ENCODE measurements at places on chromosomes 16 and 17.

DNA sequence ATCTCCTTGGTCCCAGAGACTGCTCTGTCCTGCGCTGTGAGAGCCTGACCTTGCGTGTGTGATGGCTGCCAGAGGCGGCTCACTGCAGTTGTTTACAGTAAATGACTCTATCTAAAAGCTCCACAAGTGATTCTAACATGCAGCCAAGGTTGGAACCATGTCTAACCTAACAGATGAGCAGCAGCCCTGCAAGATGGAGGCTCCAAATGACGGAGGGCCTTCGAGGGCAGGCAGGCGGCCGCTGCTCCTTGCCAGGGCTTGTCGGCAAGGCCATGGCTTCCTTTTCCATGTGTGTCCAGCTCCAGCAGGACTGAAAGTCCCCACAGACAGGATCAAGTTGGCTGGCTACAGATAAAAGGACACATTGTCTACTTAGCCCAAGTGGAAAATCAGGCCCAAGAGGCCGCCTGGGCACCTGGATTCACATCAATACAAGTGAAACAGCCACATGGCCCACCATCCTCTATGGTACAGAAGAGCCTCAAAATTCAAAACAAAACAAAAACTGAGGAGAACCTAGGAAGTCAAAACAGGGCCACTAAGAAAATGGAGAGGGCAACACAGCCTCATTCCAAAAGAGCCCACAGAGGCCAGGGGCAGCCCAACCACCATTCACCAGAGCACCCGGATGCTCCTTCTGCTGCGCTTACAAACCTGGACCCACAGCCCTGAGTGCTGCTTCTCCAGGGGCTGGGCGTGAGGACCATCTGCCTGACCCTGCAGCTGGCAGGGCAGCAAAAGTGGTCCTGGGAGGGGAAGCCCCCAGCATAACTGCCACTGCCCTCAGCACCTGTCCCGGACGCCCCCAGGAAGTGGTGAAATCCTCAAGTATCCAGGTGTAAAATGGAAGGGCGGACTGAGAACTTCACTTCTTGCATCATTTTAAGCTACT, 65.0 kb downstream of the AMFR start:
- no peak for DNase-seq

DNA sequence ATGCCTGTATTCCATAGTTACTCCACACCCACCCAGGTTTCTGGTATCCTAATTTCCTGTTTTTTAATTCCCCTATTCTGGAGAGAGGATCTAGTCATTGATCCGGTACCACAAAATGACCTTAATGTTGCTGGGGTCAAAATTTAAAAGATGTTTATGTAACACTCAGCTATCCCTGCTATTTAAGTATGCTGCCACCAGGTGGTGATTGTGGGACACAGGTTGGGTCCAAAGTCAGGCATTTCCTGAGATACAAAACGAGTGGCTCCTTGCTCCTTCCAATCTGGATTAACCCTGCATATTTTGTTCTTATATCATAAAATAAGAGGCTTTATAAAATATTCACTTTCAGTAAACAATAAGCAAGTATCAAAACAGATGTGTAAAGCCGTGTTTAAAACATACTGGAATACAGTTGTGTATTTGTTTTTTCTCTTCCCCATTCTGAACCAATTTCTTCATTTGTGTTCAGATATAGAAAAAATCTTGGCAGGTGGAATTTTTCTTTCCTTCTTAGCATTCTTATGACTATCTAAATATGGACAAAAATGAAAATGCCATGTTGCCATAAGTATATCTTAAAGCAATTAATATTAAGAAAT, 16.3 kb downstream of the HS3ST4 start:
- DNase-seq = no peak

DNA sequence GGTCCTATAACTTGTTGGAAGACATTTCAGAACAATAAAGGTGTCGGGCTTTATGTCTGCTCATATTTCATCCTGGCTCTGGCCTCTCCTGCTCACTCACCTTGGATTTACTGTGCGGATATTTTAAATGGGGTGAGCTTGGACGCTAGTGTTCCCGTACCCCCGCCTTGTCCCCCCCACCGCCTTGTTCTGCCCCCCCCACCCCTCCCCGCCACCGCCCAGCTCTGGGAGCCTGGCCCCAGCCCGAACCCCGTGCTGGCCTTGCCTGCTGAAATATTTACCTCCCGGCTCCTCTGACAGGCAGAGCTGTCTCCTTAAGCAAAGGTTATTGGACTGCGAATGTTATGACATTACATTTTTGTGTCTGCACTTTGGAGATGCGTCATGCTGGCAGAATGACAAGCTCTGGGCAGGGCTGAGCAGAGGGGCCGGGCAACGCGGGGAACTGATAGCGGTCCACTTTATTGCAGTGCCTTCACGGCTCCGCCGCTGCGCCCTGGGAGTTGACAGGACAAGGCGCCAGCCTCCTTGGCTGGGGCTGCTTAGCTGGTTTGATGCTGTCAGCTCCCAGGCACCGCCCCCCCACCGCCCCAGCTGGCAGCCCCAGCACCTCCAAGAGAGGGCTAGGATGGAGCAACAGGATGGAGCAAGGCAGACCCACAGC, 222.5 kb upstream of the GSE1 start:
- no peak for DNase-seq

DNA sequence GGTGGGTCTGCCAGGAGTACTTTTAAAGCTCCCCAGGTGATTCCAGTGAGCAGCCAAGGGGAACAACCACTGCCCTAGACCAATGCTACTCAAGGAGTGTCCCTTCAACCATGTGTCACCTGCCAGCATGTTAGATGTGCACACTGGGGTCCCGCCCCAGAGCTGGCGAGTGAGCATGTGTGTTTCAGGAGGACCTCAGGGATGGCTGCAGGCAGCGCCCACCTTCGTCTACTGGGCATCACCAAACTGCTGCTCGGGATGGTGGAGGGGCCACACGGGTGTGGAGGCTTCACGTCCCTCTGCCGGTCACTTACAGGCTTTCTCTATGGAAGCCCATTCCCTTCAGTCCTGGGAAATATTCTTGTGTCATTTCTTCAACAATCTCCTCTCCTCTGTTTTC, 29.0 kb upstream of the DOC2B start:
- DNase-seq = no peak

- no peak for DNase-seq
These were observed 562.0 kb upstream of the GOT2 start for GRCh38 chr16:59295993-59296736.

- DNase-seq = no peak
These were observed 135.5 kb downstream of the MGAT5B start for GRCh38 chr17:77003699-77004098.

GRCh38 chr17:61617330-61617729, 26.3 kb upstream of the NACA2 start:
- no peak for DNase-seq

- DNase-seq = no peak
These were observed 396.6 kb upstream of the DYNLRB2 start for GRCh38 chr16:80144191-80144590.

DNA sequence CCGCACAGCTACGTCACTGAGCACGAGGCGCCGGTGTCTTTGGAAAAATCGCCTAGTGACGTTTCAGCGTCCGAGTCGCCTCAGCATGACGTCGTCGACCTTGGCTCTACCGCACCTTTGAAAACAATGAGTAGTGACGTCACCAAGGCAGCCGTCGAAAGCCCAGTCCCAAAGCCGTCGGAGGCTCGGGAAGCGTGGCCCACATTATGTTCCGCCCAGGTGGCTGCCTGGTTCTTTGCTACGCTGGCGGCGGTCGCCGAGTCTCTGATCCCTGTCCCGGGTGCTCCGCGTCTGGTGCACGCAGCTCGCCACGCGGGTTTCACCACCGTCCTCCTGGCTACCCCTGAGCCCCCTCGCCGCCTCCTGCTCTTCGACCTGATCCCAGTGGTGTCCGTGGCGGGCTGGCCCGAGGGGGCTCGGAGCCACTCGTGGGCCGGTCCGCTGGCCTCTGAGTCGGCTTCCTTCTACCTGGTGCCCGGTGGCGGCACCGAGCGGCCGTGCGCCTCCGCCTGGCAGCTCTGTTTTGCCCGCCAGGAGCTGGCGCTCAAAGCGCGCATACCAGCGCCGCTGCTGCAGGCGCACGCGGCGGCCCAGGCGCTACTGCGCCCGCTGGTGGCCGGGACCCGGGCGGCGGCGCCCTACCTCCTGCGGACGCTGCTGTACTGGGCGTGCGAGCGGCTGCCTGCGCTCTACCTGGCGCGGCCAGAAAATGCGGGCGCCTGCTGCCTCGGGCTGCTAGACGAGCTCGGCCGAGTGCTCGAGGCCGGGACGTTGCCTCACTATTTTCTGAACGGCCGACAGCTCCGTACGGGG, 1.5 kb downstream of the TMEM102 start:
- DNase-seq = peak; percentile 90

GRCh38 chr16:89392881-89393737, 97.3 kb downstream of the ANKRD11 start:
- no peak for DNase-seq

GRCh38 chr16:87723226-87723623, 42.6 kb downstream of the KLHDC4 start:
- DNase-seq = no peak

DNA sequence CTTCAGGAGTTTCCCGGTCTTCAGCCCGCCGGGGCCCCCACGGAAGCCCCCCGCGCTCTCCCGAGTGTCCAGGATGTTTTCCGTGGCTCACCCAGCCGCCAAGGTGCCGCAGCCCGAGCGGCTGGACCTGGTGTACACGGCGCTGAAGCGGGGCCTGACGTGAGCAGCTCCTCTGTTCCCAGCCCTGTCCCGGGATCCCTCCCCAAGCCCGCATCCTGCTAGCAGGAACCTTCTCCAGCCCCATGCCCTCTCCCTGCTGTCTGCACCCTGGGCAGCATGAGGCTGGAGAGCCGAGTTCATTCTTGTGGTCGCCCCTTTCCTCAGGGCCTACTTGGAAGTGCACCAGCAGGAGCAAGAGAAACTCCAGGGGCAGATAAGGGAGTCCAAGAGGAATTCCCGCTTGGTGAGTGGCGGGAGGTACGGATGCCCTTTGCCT, 10.1 kb downstream of the RIPOR1 start:
- DNase-seq = no peak

DNA sequence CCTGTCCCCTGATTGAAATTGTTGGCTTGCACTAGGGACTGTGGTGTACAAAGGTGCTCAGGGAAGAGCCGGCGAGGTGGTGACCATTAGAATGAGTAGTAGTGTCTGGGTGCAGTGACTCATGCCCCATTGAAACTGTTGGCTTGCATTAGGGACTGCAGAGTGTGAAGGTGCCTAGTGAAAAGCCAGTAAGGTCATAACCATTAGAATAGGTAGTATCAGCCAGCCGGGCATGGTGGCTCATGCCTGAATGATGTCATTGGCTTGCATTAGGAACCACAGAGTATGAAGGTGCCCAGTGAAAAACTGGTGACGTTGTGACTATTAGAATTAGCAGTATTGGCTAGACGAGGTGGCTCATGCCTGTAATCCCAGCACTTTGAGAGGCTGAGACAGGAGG, 78.9 kb downstream of the ABCC6 start:
- DNase-seq = no peak

DNA sequence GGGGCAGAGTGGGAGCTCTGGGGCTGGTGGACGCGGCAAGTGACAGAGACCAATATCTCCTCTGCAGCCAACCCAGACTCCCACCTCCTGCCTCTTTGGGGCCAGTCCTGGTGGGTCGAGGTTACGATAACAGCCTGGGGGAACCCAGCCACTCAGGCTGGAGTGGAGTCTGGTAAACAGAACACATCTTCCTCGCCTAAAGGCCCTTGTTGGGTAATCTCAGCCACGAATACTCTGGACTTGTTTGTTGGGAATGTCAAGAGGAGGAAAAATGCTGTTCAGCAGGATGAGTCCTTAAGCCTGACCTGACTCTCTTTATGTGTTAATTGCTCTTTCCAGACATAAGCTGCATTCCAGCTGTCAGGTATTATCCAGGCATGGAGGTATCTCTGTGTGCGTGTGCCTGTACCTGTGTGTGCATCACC, 8.0 kb upstream of the SPNS2 start:
- DNase-seq = no peak

DNA sequence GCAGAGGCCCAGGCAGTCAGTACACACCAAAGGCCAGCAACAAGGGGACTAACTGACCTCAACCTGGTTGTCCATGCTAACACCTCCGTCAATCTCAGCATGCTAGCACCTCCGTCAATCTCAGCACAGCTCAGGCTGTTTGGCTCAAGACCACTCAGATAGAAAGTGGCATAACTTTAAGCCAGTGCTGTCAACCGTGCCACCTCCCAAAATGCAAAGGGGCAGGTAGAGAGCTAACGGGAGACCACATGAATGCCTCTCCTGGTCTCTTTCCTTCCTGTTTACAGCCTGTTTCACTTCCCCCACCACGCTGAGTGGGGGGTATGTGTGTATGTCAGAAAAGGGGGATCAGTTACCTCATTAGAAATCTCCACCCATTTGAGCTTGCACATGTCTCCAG, 3.3 kb downstream of the UBTF start:
- DNase-seq = peak; percentile 44

DNA sequence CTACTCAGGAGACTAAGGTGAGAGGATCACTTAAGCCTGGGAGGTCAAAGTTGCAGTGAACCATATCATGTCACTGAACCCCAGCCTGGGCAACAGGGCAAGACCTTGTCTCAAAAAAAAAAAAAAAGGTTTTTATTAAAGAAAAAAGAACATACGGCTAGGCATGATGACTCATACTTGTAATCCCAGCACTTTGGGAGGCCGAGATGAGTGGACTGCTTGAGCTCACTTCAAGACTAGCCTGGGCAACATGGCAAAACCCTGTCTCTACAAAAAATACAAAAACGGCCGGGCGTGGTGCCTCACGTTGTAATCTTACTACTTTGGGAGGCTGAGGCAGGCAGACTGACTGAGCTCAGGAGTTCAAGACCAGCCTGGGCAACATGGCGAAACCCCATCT, 38.4 kb downstream of the RANBP10 start:
- DNase-seq = no peak

DNA sequence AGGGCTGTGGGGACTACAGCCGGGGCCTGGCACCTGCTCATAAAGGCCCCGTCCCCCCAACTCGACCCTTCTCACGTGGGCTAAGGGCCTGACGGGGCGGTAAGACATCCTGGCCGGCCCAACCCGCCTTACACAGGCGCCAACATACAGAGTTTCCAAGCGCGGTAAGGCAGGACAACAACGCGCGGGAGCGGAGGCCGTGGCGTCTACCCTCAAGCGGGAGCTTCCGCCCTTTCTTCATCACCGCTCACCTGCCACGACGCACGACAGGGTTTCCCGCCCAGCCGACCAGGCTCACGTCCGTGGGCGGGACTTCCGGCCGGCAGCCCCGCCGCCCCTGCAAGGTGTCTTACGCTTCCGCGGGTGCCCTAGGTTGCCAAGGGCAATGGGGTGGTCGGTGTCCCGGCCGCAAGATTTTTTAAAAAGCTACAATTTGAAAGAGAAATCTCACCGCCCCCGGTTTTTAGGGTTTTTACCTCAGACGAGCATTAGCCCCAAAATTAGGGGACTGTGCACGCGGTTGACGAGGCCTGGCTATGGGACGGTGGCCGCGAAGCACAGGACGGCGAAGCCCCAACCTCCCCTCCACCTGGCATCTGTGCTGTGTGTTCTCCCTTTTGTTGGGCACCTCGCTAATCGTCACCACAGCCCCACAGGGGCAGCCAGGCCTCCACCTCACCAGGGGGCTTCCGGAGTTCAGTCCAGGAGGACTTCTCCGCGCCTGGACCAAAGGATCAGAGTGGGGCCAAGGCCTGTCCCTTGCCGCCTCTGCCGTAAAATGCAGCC, at the start of gene TERB1:
TSS of gene TERB1 (minus strand) at position 265 of the 786 bp plus-strand sequence. CDS start 4,786 bp downstream, outside the sequence.
- DNase-seq = no peak
